ENCODE measurements at places on chromosomes 13 and 19.

- DNase-seq, result no peak
Observed at GRCh38 chr13:87128036-87128435, 543.1 kb upstream of the SLITRK5 start.

DNA sequence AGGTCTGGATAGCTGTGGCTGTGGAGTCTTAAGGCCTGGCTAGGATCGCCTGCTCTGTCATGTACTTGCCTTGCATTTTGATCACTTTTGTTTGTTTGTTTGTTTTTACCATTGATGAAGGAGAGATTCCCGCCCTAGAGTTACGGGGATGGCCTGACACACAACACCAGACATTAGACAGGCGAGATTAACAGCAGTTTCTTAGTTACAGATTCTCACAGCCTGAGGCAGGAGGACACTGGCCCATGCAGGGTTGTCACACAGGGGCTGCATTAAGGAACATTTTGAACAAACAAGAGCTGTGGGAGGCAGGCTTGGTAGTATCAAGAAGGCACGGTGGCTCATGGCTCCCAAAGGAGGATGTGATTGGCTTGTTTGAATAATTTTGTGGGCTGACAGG is 291.8 kb downstream of the HS6ST3 start:
- DNase-seq, result no peak

GRCh38 chr19:44280916-44281315 is 21.2 kb downstream of the ZNF233 start:
- DNase-seq, result no peak

DNA sequence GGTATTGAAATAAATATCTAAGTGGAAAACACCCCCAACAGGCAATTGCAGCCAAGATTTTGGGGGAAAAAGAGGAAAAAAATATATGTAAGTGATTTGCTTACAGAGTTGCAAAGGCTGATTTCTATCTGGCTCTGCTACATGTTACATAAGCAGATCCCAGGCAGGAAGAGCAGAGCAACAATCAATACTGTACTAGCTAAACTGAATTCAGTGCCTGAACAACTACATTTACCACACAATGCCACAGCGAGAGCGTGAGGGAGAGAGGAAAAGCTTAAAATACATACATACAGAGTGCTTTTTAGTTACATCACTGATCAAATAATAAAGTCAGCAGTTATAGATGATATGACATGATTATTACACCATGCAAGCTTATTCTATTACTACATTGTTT is 665.6 kb upstream of the ARGLU1 start:
- no peak for DNase-seq

DNA sequence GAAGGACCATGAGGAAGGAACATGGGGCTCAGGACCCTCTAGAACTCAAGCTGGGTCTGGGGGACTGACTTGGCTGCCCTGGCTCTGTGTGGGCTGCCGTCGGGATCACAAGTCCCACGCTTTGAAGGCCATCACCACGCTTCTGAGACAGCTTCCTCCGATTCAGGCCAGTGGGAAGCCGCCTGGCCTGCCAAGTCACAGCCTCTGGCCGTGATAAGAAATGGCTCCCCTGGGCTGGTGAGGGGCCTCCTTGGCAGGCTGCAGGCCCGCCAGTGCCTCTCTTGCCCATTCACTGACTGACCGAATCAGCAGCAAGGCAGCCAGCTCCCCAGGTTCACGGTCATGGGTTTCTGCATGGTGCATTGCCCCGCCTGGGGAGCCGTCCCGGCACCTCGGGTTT is 48.8 kb downstream of the COMP start:
- no peak for DNase-seq

DNA sequence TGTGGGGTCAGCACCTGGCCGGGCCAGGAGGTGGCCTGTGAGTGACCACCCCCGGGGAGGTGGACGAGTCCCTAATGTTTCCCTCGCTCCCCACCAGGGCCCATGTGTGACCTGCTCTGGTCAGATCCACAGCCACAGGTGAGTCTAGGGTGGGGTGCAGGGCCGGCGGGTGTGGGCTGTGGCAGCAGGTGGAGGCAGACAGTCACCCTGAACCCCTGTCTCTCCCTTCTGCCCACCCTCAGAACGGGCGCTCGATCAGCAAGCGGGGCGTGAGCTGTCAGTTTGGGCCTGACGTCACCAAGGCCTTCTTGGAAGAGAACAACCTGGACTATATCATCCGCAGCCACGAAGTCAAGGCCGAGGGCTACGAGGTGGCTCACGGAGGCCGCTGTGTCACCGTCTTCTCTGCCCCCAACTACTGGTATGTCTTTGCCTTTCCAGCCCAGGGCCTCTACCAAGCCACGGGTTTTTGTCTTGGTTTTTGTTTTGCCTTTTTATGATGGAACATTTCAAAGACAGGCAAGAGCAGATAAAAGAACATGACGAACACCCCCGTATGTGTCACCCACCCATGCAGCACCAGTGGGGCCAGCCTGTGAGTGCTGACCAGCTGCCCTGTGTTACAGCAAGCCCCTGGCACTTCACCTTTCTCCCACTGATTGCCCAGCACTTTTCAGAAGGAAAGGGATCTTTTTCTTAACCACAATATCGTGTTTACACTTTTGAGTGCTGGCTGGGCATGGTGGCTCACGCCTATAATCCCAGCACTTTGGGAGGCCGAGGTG is 24.9 kb downstream of the CCDC8 start:
- DNase-seq, result no peak

DNA sequence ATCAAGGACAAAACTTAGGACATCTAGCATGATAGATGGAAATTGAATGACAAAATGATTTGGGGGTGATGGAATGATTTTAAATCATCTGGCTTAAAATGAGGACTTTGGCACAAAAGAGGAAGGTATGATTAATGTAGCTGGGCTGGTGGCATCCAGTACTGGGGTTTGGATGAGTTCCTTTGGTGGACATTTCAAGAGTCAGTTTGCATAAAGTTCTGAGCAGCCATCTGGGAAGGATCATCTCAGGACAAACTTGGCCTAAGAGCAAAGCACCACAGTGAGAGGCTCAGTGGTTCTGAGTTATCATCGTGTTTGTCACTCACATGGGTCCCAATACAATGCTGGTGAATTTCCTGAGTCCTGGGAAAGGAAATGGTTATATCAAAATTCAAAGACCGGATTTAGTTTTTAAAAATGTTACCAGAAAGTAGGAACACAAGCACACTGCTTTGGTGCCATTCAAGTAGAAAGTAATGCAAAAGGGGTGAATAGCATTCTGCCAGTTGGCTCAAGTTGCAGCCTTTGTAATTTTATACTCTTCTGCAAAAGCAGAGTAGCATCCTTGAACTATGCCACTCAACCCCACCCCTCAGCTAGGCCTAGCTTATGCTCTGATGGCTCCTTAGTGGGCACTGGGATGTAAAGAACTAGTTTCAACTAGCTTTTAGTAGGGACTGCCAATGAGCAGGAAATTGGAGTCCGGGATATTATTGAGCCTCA is 219.0 kb downstream of the COG6 start:
- no peak for DNase-seq

DNA sequence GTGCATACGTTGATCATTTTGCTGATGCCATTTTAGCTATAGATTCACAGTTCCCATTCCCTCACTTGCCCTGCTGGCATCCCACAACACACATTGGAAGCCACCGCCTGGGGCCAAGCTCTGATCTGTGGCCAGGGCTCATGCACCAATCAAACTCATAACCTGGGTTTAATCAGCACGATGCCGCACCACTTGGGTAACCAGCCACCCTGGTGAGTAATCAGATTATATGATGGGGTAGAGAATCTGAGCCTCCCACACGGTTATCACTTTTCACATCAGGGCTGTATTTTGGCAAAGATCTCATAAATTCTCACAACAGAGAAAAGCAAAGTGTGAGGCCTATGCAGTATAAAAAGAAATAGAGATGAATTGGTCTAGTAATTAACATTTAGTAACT is 66.0 kb upstream of the TNFRSF19 start:
- DNase-seq, result no peak

GRCh38 chr19:47316513-47316912 is 6.9 kb downstream of the C5AR1 start:
- no peak for DNase-seq

DNA sequence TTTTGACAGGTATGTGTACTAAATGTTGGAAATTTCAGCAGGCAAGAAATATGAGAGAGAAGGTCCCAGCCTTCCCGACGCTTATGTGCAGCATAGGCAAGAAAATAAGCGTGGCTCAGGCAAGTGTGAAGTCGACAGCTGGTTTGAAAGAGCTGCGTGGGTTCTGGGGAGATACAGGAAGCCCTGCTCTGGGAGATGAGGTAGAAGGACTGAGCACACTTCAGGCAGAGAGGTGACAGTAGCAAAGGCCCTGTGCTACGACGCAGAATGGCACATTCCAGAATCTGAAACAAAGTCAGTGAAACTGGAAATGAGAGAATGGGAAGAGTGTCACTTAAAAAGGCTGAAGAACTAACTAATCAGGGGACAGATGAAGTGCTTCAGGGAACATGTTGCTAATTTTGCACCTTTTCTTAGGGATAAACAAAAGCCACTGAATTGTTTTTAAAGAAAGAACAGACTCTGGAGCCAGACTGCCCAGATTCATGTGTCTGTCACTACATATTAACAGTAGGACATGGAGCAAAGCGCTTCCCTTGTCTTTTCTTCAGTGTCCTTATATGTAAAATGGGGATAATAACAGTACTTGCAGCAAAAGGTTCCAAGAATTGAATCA is 160.1 kb downstream of the SPRY2 start:
- DNase-seq, result no peak

DNA sequence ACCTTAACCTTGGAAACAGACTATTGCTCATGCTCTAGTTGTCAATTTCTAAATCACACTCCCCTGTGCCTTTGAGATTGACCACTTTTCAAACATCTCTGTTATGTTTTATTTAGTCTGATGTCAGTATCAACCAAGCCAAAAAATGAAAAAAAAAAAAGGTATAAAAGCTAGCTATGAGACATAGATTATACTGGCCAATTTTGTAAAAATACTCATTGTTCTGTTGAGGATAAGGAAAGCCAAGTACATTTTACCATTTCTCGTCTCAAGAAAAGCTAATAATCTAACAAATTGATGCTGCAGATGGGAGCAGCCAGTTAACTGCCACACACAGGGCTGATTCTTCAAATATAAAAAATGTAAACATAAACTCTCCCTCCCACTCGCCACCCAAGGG is 572.6 kb upstream of the KLF12 start:
- DNase-seq, result no peak

GRCh38 chr13:80259159-80259558 is 81.8 kb downstream of the SPRY2 start:
- no peak for DNase-seq

- DNase-seq, result no peak
Observed at GRCh38 chr19:3398900-3399278, 32.5 kb downstream of the NFIC start.

DNA sequence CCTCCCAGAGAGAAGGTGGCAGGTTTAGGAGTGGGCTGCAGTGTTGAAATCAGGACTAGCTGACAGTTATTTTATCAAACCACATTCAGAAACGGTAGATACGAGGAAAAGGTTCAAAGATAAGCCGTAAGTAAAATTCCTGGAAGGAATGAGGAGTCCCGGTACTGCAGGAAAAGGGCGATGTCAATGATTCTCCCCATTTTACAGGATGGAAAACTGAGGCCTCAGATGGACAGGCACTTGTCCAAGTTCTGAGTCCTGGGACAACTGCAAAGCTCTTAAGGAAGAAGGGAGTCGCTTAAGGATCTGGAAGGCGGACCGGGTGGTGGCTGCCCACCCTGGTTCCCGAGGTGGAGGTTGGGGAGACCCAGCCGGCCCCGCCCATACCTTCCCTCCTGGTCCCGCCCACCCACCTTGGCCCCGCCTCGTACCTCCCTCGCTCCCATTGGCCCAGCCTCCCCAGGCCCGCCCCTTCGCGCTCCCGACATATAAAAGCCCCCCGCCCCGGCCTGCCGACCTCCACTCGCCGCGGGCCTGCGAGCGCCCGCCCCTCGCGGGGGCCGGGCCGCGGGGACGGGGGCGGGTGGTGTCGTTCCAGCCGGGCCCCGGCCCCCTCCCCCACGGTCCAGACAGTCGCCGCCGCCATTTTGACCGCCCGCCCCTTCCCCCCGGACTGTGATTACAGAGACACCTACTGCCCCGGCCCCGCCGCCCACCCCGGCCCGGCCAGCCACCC is 603 bp downstream of the RFX1 start:
- peak; percentile 93 for DNase-seq

DNA sequence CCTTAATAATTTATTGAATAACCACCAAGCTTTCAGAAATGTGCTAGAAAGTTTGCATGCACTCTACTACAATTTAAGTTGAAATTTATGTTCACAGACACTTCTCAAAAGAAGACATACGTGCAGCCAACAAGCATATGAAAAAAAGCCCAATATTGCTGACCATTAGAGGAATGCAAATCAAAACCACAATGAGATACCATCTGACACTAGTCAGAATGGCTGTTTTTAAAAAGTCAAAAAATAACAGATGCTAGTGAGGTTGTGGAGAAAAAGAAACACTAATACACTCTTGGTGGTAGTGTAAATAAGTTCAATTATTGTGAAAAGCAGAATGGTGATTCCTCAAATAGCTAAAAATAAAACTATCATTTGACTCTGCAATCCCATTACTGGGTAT is 308.8 kb upstream of the PCDH9 start:
- DNase-seq, result no peak

DNA sequence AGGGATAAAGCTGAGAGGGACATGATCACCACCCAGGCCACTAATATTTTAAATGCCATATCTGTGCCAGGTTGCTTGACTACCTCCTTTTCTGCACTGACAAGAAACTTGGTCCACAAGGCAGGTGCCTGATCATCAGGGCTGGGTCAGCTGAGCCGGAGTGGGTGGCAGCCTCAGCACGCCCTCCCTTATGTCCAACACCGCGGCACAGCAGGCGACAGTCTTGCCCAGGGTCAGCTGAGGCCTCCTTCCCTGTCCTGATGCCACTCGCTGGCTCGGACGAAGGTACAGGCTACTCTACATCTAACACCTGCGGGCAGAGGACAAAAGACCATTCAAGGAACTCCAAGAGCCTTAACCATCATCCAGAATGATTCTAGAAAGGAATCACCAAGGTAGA is 16.9 kb downstream of the ZC3H4 start:
- no peak for DNase-seq

DNA sequence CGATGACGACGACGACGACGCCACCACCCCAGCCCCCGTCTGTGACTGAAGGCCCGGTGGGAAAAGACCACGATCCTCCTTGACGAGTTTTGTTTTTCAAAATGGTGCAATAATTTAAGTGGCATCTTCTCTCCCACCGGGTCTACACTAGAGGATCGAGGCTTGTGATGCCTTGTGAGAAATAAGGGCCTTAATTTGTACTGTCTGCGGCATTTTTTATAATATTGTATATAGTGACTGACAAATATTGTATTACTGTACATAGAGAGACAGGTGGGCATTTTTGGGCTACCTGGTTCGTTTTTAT is 2.5 kb downstream of the KLF2 start:
- no peak for DNase-seq

GRCh38 chr13:22061806-22062391 is 391.0 kb downstream of the FGF9 start:
- DNase-seq, result no peak

All from left hindlimb (tissue), 1 donor.